Prostate gland (tissue), 2 donors: ENCODE measurements at places on chromosomes 5 and 9. TPM values are rescaled to one million over a fixed set of nuclear protein-coding genes. Genes with fewer than 3 reads are reported as not detected.

- H3K27ac ChIP-seq: no peak overlapping the region
- DNase-seq: no peak
- no peaks in the 10 kb centered on the region for H3K36me3 ChIP-seq
- H3K4me1 ChIP-seq: peaks cover 5% of the 10 kb centered on the region
Measured at GRCh38 chr5:178486239-178486641, 104.0 kb downstream of the COL23A1 start.

Gene DELE1
- total RNA-seq: 98.1 TPM

- no peak overlapping the region for H3K27ac ChIP-seq
- DNase-seq: no peak
- H3K4me1 ChIP-seq: peaks cover 8% of the 10 kb centered on the region
- no peaks in the 10 kb centered on the region for H3K27me3 ChIP-seq
- H3K4me3 ChIP-seq: no peak overlapping the region
Measured at GRCh38 chr9:134396258-134396742, 70.0 kb downstream of the RXRA start.

Gene FSD1L
- total RNA-seq: 1.6 TPM

GRCh38 chr9:110969971-110970386, 68.3 kb downstream of the LPAR1 start:
- no peak for DNase-seq
- H3K4me3 ChIP-seq: no peak overlapping the region
- H3K36me3 ChIP-seq: no peaks in the 10 kb centered on the region
- H3K27ac ChIP-seq: no peak overlapping the region

Gene WDR36
- total RNA-seq: 21.0 TPM

GRCh38 chr5:132260051-132260450, 2.6 kb downstream of the PDLIM4 start:
- H3K4me1 ChIP-seq: peaks cover 16% of the 10 kb centered on the region
- DNase-seq: no peak
- no peak overlapping the region for H3K4me3 ChIP-seq
- H3K36me3 ChIP-seq: no peaks in the 10 kb centered on the region
- H3K27me3 ChIP-seq: no peaks in the 10 kb centered on the region
- peak overlapping the region; percentile 91 for H3K27ac ChIP-seq

Gene GPRIN1
- total RNA-seq: 6.6 TPM

GRCh38 chr5:127111112-127111511, 37.8 kb upstream of the C5orf63 start:
- no peak overlapping the region for H3K4me3 ChIP-seq
- no peaks in the 10 kb centered on the region for H3K4me1 ChIP-seq
- DNase-seq: no peak
- H3K36me3 ChIP-seq: no peaks in the 10 kb centered on the region
- no peaks in the 10 kb centered on the region for H3K27me3 ChIP-seq
- no peak overlapping the region for H3K27ac ChIP-seq

Gene RELL2
- 7.2 TPM for total RNA-seq

GRCh38 chr5:76952795-76953536, at the start of gene CRHBP:
CRHBP (plus strand) TSS chr5:76953045; CDS start chr5:76953135, 90 bp downstream.
- no peak within 1 kb of the TSS for H3K27ac ChIP-seq
- no peak within 1 kb of the TSS for H3K4me3 ChIP-seq
- H3K36me3 ChIP-seq: no peaks in the 10 kb centered on the region

GRCh38 chr5:61397238-61397637, 65.2 kb downstream of the ZSWIM6 start:
- no peaks in the 10 kb centered on the region for H3K27me3 ChIP-seq
- H3K4me3 ChIP-seq: no peak overlapping the region
- H3K27ac ChIP-seq: no peak overlapping the region
- H3K36me3 ChIP-seq: no peaks in the 10 kb centered on the region
- no peaks in the 10 kb centered on the region for H3K4me1 ChIP-seq
- DNase-seq: no peak
